ENCODE measurements at places on chromosomes 12 and 14.

GRCh38 chr14:60647837-60648248 lies 1.4 kb downstream of the SIX1 start:
- no peak for DNase-seq

- DNase-seq: peak; percentile 58
Observed at GRCh38 chr12:119803381-119803791, 73.7 kb downstream of the CIT start.

DNA sequence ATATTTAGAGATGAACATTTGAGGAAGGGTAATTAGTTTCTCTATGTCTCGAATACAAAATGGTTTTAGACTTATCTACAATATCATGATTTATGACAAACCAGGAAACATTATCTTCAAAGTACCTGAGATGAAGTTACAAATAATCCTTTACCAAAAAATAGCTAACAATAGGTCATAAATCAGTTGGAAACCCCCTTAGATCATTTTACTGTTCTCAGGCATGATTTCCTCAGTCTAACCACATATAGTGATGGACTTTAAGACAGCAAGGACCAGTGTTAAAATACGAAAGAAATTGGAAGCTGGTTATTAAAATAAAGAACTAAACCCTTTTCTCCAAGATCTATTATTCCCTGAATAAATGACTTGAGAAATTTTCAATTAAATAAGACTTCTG lies 235.4 kb downstream of the RASSF9 start:
- no peak for DNase-seq

GRCh38 chr14:67191768-67192290 lies 2.6 kb downstream of the GARIN2 start:
- DNase-seq: no peak

Data from fibroblast of villous mesenchyme (primary cell).